ENCODE measurements at places on chromosomes 4 and X. TPM values are rescaled to one million over a fixed set of nuclear protein-coding genes. Genes with fewer than 3 reads are reported as not detected.

The ADAMTS3 gene
- total RNA-seq = 2.7 TPM

The FHDC1 gene
- 0.10 TPM for total RNA-seq

The MAML3 gene
- total RNA-seq = 14.6 TPM

- DNase-seq = no peak
Measured at GRCh38 chr4:81883530-81884450, 412.1 kb upstream of the RASGEF1B start.

- DNase-seq = no peak
Measured at GRCh38 chr4:123924536-123924935, 527.9 kb downstream of the SPRY1 start.

GRCh38 chr4:118823471-118823870, 12.5 kb downstream of the SEC24D start:
- no peak for DNase-seq

GRCh38 chr4:152458801-152459302, 77.0 kb downstream of the FBXW7 start:
- DNase-seq = no peak

DNA sequence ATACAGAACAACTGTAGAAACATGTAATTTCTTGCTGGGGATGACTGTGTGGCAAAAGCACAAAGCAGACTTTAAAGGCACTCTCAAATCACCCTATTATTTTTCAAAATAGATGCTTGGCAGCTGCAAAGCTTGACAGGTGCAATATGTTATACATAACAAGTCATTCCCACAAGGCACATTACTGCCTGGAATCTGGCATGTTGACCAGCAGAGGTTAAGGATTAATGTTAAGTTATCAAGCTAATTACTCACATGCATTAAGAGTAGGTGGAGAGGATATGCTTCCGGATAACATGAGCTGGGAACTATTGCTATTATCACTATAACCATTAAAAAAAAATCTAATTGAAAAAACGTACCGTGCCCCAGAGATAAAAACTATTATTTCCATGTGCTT, 17.8 kb downstream of the ANOS1 start:
- no peak for DNase-seq

GRCh38 chrX:95995583-95995982, 689.1 kb upstream of the DIAPH2 start:
- DNase-seq = no peak

GRCh38 chr4:169485791-169486742, 126.3 kb downstream of the NEK1 start:
- DNase-seq = no peak

DNA sequence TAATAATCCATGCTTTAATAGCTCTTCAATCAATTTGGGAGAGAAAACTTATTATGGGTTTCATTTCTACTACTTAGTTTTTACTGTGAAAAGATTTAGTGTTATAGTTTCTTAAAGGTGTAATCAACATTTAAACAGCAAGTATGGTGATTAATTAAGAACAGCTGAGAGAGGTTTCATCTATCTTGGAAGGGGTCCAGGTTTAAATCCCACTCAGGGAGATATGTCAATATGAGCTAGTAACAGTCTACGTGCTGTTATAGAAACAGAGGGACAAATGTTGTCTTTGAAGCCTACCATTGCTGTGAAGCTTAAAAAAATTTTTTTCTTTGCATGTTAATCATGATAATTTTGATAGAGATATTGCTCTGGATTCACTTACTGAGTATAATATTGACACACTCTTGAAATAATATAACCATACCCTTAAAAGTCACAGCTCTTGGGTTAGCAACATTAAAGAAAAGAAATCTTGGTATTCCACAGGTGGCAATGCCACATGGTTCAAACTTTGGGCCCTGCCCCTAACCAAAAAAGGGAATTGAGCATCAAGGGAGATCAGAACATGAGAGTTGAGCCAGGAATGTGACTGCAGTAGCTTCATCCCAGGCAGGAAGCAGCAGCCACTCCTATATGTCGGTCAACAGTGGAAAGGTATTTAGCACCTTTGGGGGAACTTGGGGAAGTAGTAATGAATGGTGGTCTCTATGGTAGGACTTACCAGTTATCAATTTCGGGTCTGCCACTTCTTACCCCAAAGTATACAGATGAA, 107.8 kb downstream of the ANK2 start:
- no peak for DNase-seq

DNA sequence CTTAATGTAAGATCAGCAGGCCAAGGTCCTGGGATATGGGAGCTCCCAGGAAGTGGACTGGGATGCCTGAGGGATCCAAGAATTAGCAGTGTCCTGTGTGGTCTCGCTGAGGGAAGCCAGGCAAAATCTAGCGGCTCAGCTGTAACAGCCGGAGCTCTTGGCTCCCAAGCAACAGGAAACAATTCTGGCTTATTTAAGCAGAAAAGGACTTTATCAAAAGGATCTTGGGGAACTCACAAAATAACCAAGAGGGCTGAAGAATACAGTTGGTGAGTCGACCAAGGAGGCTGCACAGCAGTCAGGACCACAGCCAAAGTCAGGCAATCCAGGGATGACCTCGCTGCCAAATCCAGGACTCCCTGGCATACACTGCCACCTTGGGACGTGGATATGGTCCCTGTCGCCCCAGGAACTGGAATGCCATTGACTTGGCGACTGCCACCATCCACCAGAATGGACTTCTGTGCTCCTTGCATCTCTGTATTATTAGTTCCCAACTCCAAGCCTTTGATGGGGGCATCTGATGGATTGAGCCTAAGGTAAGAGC, 165.3 kb upstream of the BCOR start:
- DNase-seq = peak; percentile 55

DNA sequence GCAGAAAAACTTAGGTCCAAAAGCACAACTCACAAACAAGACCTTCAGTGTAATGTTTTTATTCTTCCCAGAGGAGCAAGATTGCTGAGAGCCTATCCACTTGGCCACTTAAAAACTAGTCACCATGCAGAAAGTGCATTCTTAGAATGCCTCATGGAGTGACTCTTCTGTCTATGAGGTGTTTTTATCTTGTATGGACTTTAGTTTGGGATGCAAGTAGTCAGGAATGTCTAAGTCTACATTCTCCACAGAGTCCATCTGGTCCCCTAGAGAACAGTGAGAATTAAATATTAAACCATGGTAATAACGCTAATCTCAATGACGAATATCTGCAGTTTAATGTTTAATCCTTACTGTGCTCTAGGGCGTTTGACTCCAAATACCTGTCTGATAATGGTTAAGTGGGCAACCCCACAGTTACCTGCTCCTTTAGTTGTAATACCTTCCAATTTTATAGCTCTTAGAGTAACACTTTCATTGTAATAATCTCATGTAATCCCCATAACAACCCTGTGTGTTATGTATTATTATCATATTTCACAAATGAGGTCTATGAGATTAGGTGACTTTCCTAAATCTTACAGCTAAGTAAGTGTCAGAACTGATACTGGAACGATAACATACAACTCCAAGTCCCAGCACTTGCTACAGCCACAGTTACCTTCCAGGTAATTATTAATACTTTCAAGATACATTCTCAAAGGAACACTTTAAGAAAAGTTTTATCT, 235.6 kb upstream of the JADE1 start:
- no peak for DNase-seq

GRCh38 chr4:74752798-74753197, 41.5 kb downstream of the BTC start:
- no peak for DNase-seq

The IL3RA gene
- 1.4 TPM for total RNA-seq

Measured in adrenal gland (tissue), 19 donors.